ENCODE measurements at places on chromosomes 2 and 18. TPM values are rescaled to one million over a fixed set of nuclear protein-coding genes. Genes with fewer than 3 reads are reported as not detected.

CYRIA gene
- 1.8 TPM for polyA plus RNA-seq

HOXD9 gene
- polyA plus RNA-seq, result 5.3 TPM

CIB4 gene
- not detected for polyA plus RNA-seq

LAMA1 gene
- polyA plus RNA-seq, result 3.4 TPM

MFSD2B gene
- polyA plus RNA-seq, result not detected

RND3 gene
- 65.0 TPM for polyA plus RNA-seq

EGR4 gene
- polyA plus RNA-seq, result 0.28 TPM

HTR2B gene
- polyA plus RNA-seq, result 0.05 TPM

NMUR1 gene
- polyA plus RNA-seq, result 2.5 TPM

LRATD1 gene
- polyA plus RNA-seq, result 3.5 TPM

PPM1B gene
- polyA plus RNA-seq, result 31.6 TPM

IL36B gene
- not detected for polyA plus RNA-seq

KIF5C gene
- 1.7 TPM for polyA plus RNA-seq
